Activated T-helper 1 cell treated with anti-CD3 and anti-CD28 coated beads, Interleukin-2, amount 50 U/mL, for 16 hours (primary cell): ENCODE measurements at places on chromosomes 1 and 21.

DNA sequence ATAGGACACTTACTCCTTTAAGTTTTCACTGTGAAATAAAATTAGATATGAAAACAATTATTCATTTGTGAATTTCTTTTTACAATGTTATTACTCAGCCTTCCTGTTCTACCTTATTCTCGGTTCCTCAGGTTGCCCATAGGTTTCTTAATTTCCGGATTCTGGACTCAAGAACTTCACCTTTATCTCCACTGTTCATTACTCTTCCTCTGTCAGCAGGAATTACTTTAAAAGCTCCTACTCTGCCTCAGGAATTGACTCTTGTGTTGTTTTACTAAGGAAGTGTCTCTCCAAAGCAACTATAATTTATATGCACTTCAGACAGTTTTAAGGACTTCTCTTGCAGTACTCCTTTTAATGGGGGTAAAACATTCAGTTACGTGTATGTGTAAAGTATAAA, 123.8 kb downstream of the OSBPL9 start:
- no peak for DNase-seq

DNA sequence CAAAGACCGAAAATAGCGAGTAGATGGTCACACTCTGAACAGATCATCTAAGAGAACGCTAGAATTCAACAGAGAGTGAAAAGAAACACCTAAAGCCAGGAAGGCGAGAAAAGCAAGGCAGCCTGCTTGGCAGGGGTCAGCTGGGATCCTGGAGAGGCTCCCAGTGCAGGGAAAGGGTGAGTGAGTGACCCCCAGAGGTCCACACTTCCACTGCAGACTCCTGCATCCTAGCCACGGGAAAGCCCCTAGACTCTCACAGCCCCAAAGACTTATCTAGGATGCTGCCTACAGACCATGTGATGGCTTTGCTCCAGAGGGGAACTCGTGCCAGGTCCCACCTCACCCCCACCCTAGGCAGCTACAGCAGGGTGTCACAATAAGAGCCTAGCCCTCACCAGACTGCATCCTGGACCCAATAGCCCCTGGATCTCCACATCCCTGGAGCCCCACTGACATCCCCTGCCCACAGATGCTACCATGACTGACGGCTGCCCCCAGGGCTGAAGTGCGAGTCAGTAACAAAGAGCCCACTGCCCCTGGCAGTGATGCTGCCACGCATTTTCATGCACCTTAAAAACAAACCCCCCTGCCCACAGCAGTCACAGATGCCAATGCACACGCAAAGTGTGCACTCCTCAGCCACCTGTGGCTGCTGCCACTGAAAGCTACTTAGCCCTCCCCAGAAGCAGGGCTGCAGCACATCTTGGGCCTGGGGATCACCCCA, 62.2 kb downstream of the PSMG1 start:
- no peak for DNase-seq

- DNase-seq = no peak
These were observed 65.4 kb downstream of the RPE65 start for GRCh38 chr1:68384321-68384813.

DNA sequence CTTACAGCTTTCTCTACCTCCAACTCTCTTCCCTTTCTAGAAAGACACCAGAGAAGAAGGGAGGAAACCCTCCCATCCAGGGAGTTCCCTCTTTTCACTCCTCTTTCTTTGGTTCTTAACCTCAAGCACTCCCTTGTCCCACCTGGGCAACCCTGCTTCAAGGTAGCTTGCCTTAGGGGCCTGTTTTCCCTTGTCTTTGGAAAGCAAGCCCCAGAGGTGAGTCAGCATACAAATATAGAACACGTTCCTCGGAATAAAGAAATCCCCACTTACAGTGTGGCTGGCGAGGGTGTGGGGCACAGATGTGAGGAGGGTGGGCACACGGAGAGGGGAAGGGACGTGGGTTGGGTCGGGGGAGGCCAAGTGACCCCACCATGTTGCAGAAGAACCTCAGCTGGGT, 26.1 kb upstream of the KCNE2 start:
- DNase-seq = no peak

- no peak for DNase-seq
These were observed 4.0 kb downstream of the AKR7A2 start for GRCh38 chr1:19307794-19308508.

GRCh38 chr1:32878637-32879041, 7.7 kb upstream of the HPCA start:
- no peak for DNase-seq

DNA sequence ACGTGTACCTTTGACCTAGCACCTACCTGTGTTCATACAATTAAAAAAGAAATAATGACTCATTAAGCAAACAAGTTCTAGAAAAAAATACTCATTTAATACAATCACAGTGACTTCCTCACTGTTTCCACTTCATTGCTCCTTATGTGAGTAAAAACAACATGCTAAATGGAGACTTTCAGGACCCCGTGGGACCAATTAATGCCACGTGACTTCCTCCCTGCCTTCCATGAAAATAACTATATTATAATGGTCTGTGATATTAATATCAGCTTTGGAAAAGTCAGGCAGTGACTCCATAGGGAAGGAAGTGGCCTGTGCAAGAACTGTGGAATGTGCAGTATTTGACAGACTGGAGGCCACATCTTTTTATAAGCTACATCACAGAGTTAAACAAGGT, 337.8 kb downstream of the HLX start:
- DNase-seq = no peak

DNA sequence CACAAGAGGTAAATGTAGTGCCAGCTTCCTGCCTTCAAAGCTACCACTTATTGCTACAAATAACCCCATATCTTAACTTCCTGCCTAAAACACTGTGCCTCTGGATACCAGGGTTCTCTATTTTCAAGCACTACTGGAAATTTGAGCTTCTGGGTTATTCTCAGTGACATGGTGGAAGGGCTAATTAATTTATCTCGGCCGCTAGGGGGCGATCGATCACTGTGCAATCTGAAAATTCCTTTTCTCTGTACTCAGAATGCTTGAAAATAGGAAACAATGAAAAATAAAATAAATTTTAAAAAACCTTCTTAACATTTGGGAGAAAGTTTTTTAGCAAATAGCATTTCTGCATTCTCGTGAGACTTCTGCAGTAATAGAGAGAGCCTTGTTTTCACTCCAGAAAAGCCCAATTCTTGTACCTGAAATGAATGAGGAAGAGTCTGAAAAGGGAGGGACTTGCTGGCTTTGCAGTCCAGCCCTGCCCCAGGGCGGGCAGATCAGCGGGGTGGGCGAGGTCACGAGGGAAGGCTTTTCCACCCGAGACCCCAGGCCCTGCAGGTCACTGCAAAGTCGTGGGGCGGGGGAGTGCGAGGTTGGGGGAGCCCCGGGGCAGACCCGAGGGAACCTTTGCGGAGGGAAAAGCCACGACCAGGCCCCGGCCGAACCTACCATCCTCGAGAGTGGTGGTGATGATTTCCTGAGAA, 276.7 kb downstream of the PCP4 start:
- DNase-seq = no peak

GRCh38 chr1:20739225-20739624, 6.7 kb upstream of the SH2D5 start:
- DNase-seq = no peak

DNA sequence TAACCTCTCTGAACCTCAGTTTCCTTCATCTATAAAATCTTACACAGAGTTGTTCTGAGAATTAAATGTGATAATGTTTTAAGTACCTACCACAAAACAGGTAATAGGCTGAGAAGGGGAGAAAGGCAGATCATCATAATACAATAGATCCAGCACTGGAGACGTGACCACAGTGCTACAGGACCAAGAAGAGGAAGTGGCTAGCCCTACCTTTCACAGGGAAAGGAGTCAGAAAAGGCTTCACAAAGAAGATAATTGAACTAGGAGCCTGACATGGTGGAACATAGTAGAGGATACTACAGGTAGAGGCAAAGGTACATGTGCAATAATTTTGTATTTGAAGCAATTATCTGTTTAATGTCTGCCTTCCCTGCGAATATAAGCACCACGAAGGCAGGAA, 45.1 kb downstream of the ERI3 start:
- no peak for DNase-seq

DNA sequence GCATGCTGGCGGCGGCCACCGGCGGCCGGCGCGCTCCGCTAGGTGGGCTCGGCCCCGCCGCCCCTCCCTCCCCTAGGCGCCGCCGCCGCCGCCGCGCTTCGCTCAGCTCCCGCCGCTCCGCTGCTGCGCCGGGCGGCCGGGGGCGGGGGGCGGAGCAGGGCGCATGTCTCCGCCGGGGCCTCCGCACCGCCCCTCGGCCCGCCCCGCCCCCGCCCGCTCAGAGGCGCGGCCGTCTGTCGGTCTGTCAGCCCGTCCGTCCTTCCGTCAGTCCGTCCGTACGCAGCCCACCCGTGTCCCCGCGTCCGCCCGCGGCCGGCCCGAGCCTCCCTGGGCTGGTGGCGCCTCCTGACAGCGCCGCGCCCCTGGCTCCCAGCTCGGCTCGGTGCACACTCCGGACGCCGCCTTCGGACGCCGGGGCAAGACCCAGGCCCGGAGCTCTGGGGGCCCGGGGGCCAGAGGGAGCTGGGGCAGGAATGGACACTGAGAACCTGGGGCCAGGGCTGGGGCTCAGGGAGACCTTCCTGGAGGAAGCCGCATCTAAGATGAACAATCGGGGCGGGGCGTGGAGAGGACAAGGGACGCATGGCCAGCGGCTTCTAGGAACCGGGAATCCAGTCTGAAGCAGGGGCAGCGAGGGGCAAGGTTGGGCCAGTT, at the start of gene GPR153:
Gene GPR153 (minus strand): TSS at position 138 of the 654 bp plus-strand sequence. CDS start 6,193 bp downstream, outside the sequence.
- DNase-seq = no peak

- DNase-seq = peak; percentile 42
These were observed at the start of gene EPHX1 for GRCh38 chr1:225809842-225810578. Gene EPHX1 (plus strand): TSS chr1:225810124. CDS start chr1:225828730, 18,606 bp downstream.

- DNase-seq = no peak
These were observed 444.8 kb downstream of the PTPRC start for GRCh38 chr1:199083680-199084079.

- no peak for DNase-seq
These were observed 8.7 kb upstream of the COL6A1 start for GRCh38 chr21:45972716-45973474.

DNA sequence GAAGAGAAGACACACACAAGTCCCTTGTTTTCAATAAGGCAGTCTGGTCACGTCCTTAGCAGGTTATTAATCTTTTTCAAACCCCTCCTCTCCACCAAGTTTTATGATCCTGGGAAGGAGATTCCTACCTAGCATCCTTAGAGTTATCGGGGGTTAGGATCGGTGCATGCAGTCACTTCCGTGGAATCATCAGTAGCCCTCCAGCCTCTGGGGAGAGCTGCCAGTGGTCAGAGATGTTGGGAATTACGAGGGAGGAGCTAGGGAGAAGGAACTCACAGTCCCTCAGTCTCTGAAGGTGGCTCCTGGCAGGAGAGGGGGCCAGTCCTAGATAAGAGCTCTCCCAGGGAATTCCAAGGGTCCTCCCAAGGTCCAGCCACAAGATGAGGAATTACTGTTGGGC, 57.7 kb upstream of the ATP5PO start:
- no peak for DNase-seq

DNA sequence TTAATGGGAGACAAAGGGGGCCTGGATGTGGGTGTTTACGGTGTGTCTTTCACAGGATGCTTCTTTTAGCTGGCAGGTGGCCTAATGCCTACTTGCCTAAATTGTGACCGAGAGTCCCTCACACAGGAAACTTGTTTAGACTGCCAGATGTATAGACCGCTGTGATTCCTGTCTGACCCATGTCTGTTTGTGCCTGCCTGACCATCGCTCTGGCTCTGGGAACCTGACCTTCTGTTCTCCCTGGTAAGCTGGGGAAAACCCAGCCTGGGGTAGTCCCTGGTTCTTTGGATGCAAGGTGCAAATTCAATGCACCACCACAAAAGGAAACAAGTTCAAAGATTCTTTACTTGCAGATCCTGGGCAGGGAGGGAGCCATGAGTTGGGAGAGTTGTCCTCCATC, 68.4 kb downstream of the DMRTA2 start:
- no peak for DNase-seq

DNA sequence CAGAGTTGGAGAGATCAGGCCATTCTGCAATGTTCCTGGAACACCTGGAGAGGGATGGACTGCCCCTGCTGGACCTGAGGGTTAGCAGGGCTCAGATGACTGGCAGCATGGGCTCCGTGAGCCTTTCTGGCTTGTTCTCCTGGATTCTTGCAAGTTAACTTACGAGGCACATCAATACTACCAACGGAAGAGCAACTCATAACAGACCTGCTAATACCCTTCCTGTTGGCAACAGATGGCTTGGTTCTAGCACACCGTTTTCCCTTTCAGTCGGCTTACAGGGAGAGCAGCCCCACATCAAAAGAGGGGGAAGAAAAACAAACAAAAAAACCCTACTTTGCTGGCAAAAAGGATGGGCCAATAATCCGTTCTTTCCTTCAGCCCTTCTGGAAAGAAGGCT, 47.9 kb downstream of the SLC66A1 start:
- DNase-seq = no peak

GRCh38 chr1:208782186-208782585, 538.0 kb upstream of the PLXNA2 start:
- no peak for DNase-seq

GRCh38 chr1:191022856-191023255, 545.2 kb upstream of the BRINP3 start:
- DNase-seq = no peak

DNA sequence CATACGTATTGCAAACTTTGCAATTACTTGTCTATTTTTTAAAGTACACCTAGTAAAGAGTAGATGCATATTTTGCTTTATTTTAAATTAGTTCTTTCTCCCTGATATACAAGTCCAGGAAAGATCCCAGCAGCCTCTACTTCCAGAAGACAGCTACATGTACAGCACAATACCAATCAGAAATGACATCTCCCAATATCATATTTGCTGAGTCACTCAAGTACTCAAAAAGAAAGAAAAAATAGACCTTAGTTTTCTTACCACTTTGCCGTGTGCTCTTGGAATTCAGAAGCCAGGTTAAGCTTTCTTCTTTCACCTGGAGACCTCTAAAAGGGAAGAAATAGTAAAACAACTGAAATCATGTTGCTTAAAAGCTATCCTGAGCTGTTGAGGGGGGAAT, 412.6 kb upstream of the RUNX1 start:
- DNase-seq = no peak

DNA sequence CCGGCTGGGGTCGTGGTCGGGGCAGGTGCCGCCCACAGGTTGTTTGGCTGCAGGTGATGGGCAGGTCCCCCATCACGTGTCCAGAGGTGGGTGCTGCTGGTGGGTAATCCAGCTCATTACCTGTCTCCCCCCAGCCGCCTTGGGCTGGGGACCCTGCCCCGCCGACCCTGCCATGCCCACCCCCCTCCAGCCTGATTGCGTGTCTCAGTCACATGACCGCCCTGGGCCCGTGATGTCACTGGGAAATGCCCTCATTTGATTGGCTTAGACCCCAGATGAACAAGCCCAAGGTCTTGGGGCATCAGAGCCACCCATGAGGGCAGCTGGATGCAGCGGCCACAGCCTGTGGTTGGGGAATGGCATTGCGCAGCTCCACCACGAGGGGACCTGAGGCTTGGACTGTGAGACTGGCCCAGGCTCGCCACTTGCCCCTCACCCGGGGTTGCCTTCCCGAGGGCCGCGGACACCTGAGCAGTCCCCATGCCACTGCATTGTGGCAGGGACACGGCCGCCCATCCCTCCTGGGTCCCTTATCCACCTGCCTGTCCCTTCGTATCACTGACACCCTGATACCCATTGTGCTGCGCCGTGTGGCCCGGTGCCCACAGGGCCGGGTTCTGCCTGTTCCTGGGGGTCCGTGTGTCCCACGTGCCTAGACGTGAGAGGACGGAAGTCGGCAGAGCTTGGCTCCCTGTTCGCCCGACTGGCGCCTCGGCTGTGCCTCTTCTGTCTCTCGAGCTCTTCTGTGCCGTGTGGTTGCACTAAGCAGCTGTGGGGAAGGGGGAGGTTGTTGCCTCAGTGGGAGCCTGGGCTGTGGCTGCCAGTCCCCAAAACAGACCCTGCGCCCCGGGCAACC, 68.0 kb downstream of the FAAP20 start:
- DNase-seq = no peak

GRCh38 chr1:43651188-43651587, 1.2 kb downstream of the KDM4A start:
- DNase-seq = no peak
